T-cell (primary cell): ENCODE measurements at places on chromosomes 5 and 9.

GRCh38 chr9:104775574-104775936 lies 11.6 kb downstream of the NIPSNAP3B start:
- no peaks in the 10 kb centered on the region for H3K27me3 ChIP-seq
- H3K36me3 ChIP-seq, result no peaks in the 10 kb centered on the region
- no peak overlapping the region for H3K27ac ChIP-seq
- H3K4me1 ChIP-seq, result no peaks in the 10 kb centered on the region

- no peaks in the 10 kb centered on the region for H3K27me3 ChIP-seq
- H3K27ac ChIP-seq, result no peak overlapping the region
- H3K4me1 ChIP-seq, result no peaks in the 10 kb centered on the region
- no peaks in the 10 kb centered on the region for H3K36me3 ChIP-seq
- DNase-seq, result no peak
- no peak overlapping the region for H3K4me3 ChIP-seq
Observed at GRCh38 chr5:34639852-34640626, 16.1 kb upstream of the RAI14 start.

- no peak overlapping the region for H3K27ac ChIP-seq
- H3K4me3 ChIP-seq, result no peak overlapping the region
- no peak for DNase-seq
Observed at GRCh38 chr9:85995599-85995998, 54.7 kb downstream of the NAA35 start.

- DNase-seq, result no peak
- H3K36me3 ChIP-seq, result no peaks in the 10 kb centered on the region
- no peak overlapping the region for H3K27ac ChIP-seq
- H3K4me1 ChIP-seq, result peaks cover 34% of the 10 kb centered on the region
- H3K4me3 ChIP-seq, result no peak overlapping the region
Observed at GRCh38 chr9:124500028-124500795, 7.0 kb downstream of the NR5A1 start.

DNA sequence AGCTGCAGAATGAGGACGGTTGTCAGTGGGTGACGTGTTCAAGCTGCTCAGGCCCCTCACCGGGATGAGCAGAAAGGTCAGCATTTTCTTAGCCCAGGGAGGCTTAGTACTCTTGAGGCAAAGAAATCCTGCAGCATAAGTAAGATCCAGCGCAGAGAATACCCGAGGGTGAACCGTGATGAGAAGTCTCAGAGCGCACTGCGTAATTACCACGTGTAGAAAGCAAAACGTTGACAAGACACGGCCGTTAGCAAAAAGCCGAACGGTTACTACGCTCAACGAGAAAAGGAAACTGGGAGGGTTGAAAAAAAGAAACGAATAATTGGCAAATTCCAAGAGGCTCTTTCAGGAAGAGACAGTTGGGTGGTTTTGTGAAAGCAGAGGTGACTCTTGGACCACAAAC lies 104.0 kb downstream of the COL23A1 start:
- no peak for DNase-seq
- no peak overlapping the region for H3K4me3 ChIP-seq
- peaks cover 3% of the 10 kb centered on the region for H3K4me1 ChIP-seq
- H3K27me3 ChIP-seq, result peaks cover 20% of the 10 kb centered on the region
- no peaks in the 10 kb centered on the region for H3K36me3 ChIP-seq

- H3K27me3 ChIP-seq, result peaks cover 46% of the 10 kb centered on the region
- H3K4me1 ChIP-seq, result no peaks in the 10 kb centered on the region
- no peak for DNase-seq
Observed at GRCh38 chr9:36836486-36836885, 197.6 kb downstream of the PAX5 start.

- no peak for DNase-seq
- no peak overlapping the region for H3K4me3 ChIP-seq
- no peaks in the 10 kb centered on the region for H3K36me3 ChIP-seq
- H3K27me3 ChIP-seq, result no peaks in the 10 kb centered on the region
Observed at GRCh38 chr5:151317871-151318270, 14.3 kb upstream of the SLC36A3 start.

DNA sequence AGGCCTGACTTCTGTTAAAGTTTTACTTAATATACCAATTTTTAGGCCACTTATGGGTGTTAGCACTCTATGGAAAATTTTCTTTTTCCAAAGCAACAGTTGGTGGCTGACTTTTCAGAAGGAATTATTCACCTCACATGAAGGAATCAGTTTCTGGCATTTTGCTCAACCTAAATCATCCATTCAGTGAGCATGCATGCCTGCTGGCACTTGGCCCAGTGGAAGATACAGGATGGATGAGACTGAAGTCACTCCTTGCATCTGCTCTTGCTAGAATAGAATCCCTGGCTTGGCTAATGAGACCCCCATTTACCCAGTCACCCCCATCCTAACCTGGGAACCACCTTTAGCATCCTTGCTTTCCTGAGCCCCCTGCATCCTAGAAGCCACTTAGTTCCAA lies 131.7 kb downstream of the WDR41 start:
- no peak for DNase-seq
- H3K4me1 ChIP-seq, result no peaks in the 10 kb centered on the region
- H3K27ac ChIP-seq, result no peak overlapping the region
- no peaks in the 10 kb centered on the region for H3K36me3 ChIP-seq

DNA sequence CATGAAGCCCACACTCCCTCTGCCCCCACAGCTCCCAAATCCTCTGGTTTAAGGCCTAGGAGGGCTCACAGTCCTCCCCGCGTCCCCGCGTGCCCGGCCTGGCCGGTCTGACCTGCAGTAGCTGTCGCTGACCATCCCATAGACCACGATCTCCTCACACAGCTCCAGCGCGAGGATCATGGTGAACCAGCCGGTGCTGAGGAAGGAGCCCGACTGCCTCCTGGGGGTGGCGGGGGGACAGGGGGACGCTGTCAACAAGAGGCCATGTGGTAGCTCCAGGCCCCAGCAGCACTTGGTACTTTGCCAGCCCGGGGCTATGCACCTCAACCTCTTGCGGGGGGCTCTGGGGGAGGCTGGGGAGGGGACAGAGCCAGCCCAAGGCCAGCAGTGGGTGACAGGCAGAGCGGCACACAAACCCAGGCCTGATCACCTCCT lies 7.0 kb downstream of the ST6GALNAC4 start:
- H3K4me3 ChIP-seq, result no peak overlapping the region
- H3K4me1 ChIP-seq, result peaks cover 47% of the 10 kb centered on the region
- H3K36me3 ChIP-seq, result peaks cover 5% of the 10 kb centered on the region

GRCh38 chr5:39513236-39513635 lies 88.5 kb upstream of the DAB2 start:
- no peaks in the 10 kb centered on the region for H3K4me1 ChIP-seq
- no peak overlapping the region for H3K27ac ChIP-seq
- DNase-seq, result no peak
- no peak overlapping the region for H3K4me3 ChIP-seq
- no peaks in the 10 kb centered on the region for H3K27me3 ChIP-seq
- H3K36me3 ChIP-seq, result no peaks in the 10 kb centered on the region

- H3K4me3 ChIP-seq, result no peak overlapping the region
- H3K27me3 ChIP-seq, result no peaks in the 10 kb centered on the region
- H3K36me3 ChIP-seq, result no peaks in the 10 kb centered on the region
- DNase-seq, result no peak
Observed at GRCh38 chr5:150211156-150212030, 21.5 kb downstream of the SLC6A7 start.

DNA sequence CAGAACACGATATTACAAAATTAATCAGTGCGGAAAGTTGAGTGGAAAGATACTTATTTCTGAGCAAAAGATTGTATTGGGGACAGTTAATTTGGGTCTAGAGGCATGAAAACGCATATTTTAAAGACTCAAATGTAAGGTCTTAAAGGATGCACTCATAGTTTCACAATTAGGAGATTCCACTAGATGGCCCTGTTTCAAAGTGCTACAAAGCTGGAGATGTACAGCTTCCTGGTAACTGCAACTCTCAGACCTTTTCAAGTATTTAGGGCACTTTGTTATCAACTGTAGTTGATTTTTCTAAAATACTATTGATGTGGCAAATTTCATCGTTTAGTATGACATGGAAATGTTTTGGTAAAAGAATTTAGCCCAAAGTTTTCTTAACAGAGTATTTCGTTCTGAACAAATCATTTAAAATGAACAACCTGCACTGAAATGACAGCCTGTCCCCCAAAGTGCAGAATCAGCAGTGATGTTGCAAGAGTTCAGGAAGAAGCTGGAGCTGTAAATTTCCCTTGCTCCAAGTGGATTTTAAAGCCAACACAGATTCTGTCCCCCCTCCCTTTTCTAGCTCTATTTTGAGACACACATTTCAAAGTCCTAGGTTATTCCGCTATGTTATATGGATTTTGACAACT lies 16.2 kb upstream of the NDUFB6 start:
- no peak overlapping the region for H3K27ac ChIP-seq
- no peaks in the 10 kb centered on the region for H3K36me3 ChIP-seq
- no peaks in the 10 kb centered on the region for H3K4me1 ChIP-seq
- peaks cover 4% of the 10 kb centered on the region for H3K27me3 ChIP-seq
- H3K4me3 ChIP-seq, result no peak overlapping the region
- DNase-seq, result no peak

- H3K36me3 ChIP-seq, result no peaks in the 10 kb centered on the region
- H3K4me3 ChIP-seq, result no peak overlapping the region
- DNase-seq, result no peak
- no peaks in the 10 kb centered on the region for H3K4me1 ChIP-seq
- no peak overlapping the region for H3K27ac ChIP-seq
Observed at GRCh38 chr5:88782571-88782970, 100.4 kb downstream of the MEF2C start.

GRCh38 chr5:177105691-177106476 lies 19.2 kb downstream of the FGFR4 start:
- H3K27me3 ChIP-seq, result peaks cover 28% of the 10 kb centered on the region
- no peaks in the 10 kb centered on the region for H3K4me1 ChIP-seq
- DNase-seq, result no peak
- no peaks in the 10 kb centered on the region for H3K36me3 ChIP-seq
- H3K4me3 ChIP-seq, result no peak overlapping the region
- no peak overlapping the region for H3K27ac ChIP-seq

- DNase-seq, result no peak
- H3K27ac ChIP-seq, result no peak overlapping the region
- no peak overlapping the region for H3K4me3 ChIP-seq
- H3K4me1 ChIP-seq, result no peaks in the 10 kb centered on the region
- H3K27me3 ChIP-seq, result no peaks in the 10 kb centered on the region
- H3K36me3 ChIP-seq, result no peaks in the 10 kb centered on the region
Observed at GRCh38 chr5:154840435-154841272, 9.7 kb downstream of the FAXDC2 start.

DNA sequence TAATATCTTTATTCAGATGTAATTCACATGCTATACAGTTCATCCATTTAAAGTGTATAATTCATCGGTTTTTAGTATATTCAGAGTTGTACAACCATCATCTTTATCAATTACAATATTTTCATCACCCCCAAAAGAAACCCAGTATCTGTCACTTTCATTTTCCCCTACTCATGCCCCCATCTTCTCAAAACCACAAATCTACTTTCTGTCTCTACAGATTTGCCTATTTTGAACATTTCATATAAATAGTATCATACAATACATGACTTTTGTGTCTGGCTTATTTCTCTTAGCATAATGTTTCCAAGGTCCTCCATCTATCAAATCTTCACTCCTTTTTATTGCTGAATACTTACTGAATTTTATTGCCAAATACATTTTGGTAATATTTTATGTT lies 305.1 kb upstream of the SGCD start:
- peaks cover 3% of the 10 kb centered on the region for H3K27me3 ChIP-seq
- no peaks in the 10 kb centered on the region for H3K36me3 ChIP-seq
- no peak for DNase-seq

GRCh38 chr9:4490705-4491625 lies 697 bp downstream of the SLC1A1 start:
- H3K27me3 ChIP-seq, result peaks cover 45% of the 10 kb centered on the region
- DNase-seq, result no peak
- H3K4me3 ChIP-seq, result peak overlapping the region; percentile 34
- peaks cover 21% of the 10 kb centered on the region for H3K4me1 ChIP-seq
- H3K27ac ChIP-seq, result no peak overlapping the region

DNA sequence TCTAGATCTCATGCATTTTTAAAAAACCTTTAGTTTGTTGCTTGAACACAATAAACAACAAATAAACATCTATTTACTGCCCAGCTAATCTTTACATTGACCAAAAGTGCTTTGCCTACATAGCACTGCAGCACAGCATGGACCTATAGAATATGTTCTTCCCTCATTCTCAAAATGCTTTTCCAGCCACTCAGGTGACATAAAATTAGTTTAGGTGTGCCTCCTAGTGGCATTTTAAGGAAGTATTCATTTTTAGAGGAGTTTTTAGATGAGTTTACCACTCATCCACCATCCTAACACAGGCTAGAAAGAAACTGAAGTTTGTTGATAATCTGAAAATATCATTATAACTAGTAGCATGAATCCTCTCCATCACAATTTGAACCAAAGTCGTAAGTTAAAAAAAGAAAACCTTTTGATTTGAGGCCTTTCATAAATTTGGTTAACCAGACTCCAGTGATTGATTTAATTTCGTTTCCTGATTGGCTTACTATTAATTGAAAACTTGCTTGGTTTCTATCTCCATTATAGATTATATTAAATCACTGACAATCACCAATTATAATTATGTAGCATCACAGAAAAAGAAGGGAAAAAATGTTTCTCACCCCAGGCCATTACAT lies 12.6 kb downstream of the PLGRKT start:
- no peaks in the 10 kb centered on the region for H3K4me1 ChIP-seq
- H3K27me3 ChIP-seq, result no peaks in the 10 kb centered on the region
- no peak overlapping the region for H3K27ac ChIP-seq
- H3K4me3 ChIP-seq, result no peak overlapping the region
- H3K36me3 ChIP-seq, result peaks cover 3% of the 10 kb centered on the region

- DNase-seq, result no peak
- peaks cover 20% of the 10 kb centered on the region for H3K36me3 ChIP-seq
- no peaks in the 10 kb centered on the region for H3K4me1 ChIP-seq
- no peak overlapping the region for H3K4me3 ChIP-seq
Observed at GRCh38 chr9:120482424-120483186, 97.4 kb downstream of the CDK5RAP2 start.

- no peak overlapping the region for H3K4me3 ChIP-seq
- DNase-seq, result no peak
- no peaks in the 10 kb centered on the region for H3K4me1 ChIP-seq
- H3K36me3 ChIP-seq, result no peaks in the 10 kb centered on the region
Observed at GRCh38 chr5:61563401-61563800, 231.3 kb downstream of the ZSWIM6 start.

GRCh38 chr9:109640580-109641371 lies 139.2 kb upstream of the PALM2AKAP2 start:
- no peaks in the 10 kb centered on the region for H3K36me3 ChIP-seq
- H3K27me3 ChIP-seq, result peaks cover 26% of the 10 kb centered on the region
- H3K4me3 ChIP-seq, result no peak overlapping the region
- no peaks in the 10 kb centered on the region for H3K4me1 ChIP-seq

DNA sequence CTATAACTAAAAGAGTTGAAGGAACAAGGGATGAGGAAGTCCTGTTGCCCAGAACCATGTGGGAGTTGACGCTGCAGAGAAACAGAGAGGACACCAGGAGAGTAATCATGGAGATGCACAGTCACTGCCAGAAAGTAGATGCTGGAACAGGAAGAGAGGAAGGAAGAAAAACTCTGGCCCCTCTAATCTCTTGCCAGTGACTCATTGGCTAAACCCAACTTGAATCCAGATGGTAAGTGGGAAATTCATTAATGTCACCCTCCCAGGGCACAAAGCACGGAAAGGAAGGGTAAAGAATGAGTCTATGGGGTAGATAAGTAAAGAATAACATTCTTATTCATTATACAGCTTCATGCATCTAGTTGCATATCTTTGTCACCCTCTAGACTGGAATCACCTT lies 631.9 kb downstream of the PRELID2 start:
- H3K36me3 ChIP-seq, result no peaks in the 10 kb centered on the region
- H3K4me1 ChIP-seq, result no peaks in the 10 kb centered on the region
- DNase-seq, result no peak
- H3K27me3 ChIP-seq, result no peaks in the 10 kb centered on the region
- no peak overlapping the region for H3K4me3 ChIP-seq

GRCh38 chr9:101787891-101788290 lies 49.4 kb upstream of the GRIN3A start:
- H3K36me3 ChIP-seq, result no peaks in the 10 kb centered on the region
- no peak overlapping the region for H3K27ac ChIP-seq
- H3K27me3 ChIP-seq, result no peaks in the 10 kb centered on the region
- DNase-seq, result no peak
- H3K4me3 ChIP-seq, result no peak overlapping the region
